Neuronal stem cell (in vitro differentiated cells): ENCODE measurements at places on chromosomes 3 and 15.

DNA sequence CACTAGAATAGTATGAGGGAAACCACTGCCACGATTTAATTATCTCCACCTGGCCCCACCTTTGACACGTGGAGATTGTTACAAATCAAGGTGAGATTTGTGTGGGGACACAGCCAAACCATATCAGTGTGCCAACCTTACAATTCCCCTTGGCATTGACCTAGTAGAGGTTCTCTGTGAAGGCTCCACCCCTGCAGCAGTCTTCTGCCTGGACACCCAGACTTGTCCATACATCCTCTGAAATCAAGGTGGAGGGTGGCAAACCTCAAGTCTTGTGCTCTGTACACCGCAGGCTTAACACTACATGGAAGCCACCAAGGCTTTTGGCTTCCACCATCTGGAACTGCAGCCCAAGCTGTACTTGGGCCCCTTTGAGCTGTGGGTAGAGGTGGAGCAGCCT, 8.8 kb upstream of the IQGAP1 start:
- no peak for DNase-seq

DNA sequence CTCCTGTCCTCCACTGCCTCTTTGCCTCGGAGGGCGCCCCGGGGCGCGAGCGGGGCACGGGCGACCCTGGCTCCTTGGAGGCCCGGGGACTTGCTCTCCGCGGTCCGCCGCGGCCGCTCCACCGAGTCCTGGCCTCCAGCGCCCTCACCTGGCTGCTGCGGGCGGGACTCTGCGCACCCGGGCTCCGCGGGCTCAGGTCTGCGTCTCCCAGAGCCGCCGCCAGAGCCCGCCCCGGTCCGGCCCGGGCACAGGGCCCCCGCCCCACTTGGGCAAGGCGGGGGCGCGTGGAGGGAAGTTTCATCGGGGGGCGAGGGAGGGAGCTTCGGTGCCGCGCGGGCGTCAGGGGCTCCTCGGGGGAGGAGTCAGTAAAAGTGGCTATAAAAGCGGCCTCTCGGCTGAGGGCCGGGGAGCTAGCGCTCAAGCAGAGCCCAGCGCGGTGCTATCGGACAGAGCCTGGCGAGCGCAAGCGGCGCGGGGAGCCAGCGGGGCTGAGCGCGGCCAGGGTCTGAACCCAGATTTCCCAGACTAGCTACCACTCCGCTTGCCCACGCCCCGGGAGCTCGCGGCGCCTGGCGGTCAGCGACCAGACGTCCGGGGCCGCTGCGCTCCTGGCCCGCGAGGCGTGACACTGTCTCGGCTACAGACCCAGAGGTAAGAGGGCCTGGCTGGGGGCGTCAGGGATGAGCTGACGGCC, at the start of gene CEMIP:
TSS of gene CEMIP (plus strand) at position 407 of the 694 bp plus-strand sequence. CDS start 94,510 bp downstream, outside the sequence.
- DNase-seq: peak; percentile 80

- no peak for DNase-seq
Observed at GRCh38 chr3:156158656-156159295, 38.4 kb downstream of the KCNAB1 start.

GRCh38 chr15:69225355-69226022, 65.1 kb downstream of the GLCE start:
- DNase-seq: no peak

- DNase-seq: no peak
Observed at GRCh38 chr3:170641510-170642236, 55.8 kb upstream of the SLC7A14 start.

DNA sequence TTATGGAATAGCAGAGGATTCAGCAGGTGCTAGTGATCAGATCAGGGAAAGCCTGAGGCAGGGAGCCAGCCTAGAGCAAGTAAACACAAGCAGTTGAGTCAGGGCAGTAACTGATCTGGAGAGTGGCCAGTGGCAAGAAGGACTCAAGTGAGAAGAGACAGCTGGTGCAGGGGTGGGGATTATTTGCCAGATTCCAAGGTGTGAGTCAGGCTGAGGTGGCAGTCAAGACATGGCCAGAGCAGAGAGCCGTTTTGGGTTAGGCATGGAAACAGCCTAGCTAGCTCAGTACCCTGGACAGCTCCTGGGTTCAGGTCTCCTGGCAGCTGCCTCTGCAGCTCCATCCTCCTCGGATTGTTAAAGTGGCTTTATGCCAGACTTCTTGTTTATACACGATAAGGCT, 281.9 kb upstream of the ONECUT1 start:
- DNase-seq: peak; percentile 82

- DNase-seq: no peak
Observed at GRCh38 chr15:55764398-55764797, 21.4 kb upstream of the PRTG start.

- DNase-seq: no peak
Observed at GRCh38 chr3:181328346-181328745, 338.8 kb upstream of the DNAJC19 start.

DNA sequence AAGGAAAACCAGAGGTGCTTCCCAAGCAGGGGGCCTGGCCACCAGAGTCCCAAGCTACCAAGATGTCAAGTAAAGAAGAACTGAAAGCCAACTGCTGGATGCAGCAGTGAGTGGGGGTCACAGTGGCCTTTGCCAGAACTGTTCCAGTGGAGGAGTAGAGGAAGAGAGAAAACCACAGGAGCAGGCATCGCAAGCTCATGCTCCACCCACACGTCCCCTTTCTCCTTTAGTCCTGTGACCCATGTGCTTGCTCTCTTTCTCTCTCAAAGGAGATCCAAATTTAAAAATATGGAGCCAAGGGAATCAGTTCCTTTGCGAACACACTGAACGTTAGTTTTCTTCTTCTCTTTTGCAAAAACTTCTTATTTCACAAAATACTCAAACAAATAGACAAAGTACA, 12.4 kb upstream of the ABHD2 start:
- no peak for DNase-seq

GRCh38 chr15:31345606-31346366, 19.2 kb downstream of the KLF13 start:
- no peak for DNase-seq

DNA sequence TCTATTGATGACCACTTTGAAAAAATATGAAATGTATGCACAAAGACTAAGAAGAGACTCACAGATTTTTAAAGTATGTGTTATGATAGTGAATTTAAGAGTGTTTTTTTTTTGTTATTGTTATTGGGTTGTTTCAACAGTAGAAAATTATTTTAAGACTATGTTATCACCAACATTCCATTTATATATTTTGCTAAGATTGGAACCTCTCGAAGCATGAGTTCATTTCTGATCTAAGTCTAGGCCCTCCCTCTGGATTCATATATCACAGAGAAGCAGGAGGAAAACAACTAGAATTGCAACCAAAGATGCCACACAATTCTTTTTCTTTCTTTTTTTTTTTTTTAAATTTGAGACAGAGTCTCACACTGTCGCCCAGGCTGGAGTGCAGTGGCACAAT, 46.8 kb downstream of the ITGB5 start:
- DNase-seq: no peak

DNA sequence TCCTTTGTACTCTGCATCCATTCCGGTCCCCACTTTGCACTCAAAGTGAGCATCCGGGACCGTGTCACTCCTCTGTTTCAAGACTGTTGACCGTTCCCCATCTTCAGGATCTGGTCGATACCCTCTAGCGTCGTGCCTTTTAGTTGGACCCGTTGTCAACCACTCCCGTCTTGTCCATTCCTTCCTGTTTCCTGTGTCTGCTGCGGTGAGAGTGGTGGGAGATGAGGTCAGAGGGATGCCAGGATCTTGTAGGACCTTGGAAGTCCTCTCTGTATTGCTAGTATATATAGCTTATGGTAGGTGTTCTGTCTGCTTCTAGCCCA, 624 bp downstream of the BRK1 start:
- DNase-seq: no peak

DNA sequence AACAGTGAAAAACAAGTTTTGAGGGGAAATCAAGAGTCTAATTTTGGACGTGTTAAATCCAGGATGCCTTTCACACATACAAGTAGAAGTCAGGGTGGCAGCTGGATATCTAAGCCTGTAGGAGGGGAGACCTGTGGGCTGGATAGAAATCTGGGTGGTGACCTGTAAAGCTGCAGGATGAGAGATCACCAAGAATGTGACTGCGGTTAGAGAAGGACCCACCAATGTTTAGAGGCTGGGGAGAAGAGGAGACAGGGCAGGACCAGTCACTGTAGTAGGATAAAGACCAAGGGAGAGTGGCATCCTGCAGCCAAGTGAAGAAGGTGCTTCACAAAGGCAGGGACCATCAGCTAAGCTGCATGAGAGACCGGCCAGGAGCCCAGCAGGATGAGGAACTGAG, 36.2 kb downstream of the MRAS start:
- no peak for DNase-seq

DNA sequence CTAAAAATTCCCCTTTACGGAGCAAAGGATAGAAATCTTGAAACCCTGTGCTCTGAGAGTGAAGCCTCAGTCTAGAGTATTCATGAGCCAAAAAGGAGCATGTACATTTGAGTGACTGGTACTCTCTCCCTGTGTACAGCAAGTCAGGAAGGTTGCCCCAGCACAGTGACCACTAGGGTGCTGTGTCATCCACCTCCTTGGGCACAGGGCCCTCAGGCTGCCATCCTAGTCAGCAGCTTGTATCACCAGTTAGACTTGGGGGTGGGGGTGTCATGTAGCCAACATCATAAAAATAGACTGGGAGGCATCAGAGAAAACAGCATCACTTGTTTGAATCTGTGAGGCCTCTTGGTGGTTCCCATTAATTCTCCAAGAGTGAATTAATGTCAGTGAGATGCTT, 12.0 kb downstream of the NME9 start:
- DNase-seq: no peak

- DNase-seq: no peak
Observed at GRCh38 chr3:171352387-171352935, 107.7 kb downstream of the TNIK start.

GRCh38 chr15:39685999-39686613, 96.5 kb downstream of the FSIP1 start:
- peak; percentile 51 for DNase-seq
